ENCODE measurements at places on chromosomes 16 and 17. TPM values are rescaled to one million over a fixed set of nuclear protein-coding genes. Genes with fewer than 3 reads are reported as not detected.

DNA sequence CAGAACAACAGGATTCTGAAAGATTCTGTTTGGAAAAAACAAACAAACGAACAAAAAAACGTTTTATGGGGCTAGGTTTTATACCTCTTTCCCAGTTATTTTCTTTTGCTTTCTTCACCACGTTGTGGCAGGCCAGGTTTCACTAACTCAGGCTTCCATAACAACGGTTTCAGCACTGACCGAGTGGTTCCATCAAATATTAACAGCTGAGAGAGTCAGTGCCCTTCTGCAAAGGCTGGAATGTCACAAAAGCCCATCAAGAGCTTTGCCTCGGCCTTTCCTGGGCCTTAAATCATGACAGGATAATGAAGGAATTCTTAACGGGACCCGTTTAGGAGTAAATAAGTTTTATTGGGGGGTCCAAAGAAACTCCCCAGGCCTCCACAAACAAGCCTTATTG is 34.2 kb downstream of the MPHOSPH6 start:
- DNase-seq: no peak

DNA sequence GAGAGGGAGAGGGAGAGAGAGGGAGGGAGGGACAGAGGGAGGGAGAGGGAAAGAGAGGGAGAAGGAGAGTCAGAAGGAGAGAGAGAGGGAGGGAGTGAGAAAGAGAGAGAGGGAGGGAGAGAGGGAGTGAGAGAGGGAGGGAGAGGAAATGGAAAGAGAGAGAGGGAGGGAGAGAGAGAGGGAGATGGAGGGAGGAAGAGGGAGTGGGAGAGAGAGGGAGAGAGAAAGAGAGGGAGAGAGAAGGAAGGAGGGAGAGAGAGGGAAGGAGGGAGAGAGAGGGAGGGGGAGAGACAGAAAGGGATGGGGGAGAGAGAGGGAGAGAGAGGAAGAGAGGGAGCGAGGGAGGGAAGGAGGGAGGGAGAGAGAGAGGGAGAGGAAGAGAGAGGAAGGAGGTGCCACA is 72.8 kb downstream of the AXIN2 start:
- no peak for DNase-seq

DNA sequence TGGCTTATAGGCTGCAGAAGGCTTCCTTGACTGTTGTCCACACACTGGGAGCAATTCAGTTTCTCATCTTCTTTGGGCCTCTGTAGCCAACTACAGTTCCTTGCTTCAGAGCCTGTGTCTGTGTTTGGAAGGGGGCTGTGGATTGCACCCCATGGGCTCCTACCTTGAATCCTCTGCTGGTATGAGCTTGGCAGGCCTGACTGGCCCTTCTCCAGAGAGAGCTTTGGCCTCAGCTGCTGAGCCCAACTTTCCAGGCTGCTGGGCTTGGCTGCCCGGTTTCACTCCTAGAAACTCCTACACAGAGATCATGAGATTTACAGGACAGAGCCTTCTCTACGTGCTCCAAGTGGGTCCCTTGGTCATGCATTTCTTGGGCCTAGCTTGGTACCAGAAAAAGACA is 354.4 kb downstream of the SNX29 start:
- no peak for DNase-seq

The NPW gene
- total RNA-seq: not detected

The MPV17L gene
- total RNA-seq: 6.0 TPM

The SLC13A5 gene
- total RNA-seq: not detected

The NTN3 gene
- total RNA-seq: 0.13 TPM
